ENCODE measurements at places on chromosomes 2 and 18. TPM values are rescaled to one million over a fixed set of nuclear protein-coding genes. Genes with fewer than 3 reads are reported as not detected.

LTBP1 gene
- total RNA-seq: 16.6 TPM

DPY30 gene
- 112 TPM for total RNA-seq

ABCG8 gene
- total RNA-seq: not detected

MERTK gene
- total RNA-seq: 1.5 TPM

IL1F10 gene
- total RNA-seq: not detected

LINC00305 gene
- not detected for total RNA-seq

EDAR gene
- 0.03 TPM for total RNA-seq

ATOH8 gene
- 10.5 TPM for total RNA-seq

R3HDM1 gene
- 23.6 TPM for total RNA-seq

CRYGC gene
- not detected for total RNA-seq

CFC1 gene
- total RNA-seq: not detected

RAX gene
- not detected for total RNA-seq

M1AP gene
- not detected for total RNA-seq

DNAJC5G gene
- not detected for total RNA-seq

KRTCAP3 gene
- total RNA-seq: 0.39 TPM

LCLAT1 gene
- 16.4 TPM for total RNA-seq

FEV gene
- total RNA-seq: not detected

MAPRE3 gene
- 11.0 TPM for total RNA-seq

GREB1L gene
- total RNA-seq: 1.8 TPM

MYOM1 gene
- 0.19 TPM for total RNA-seq

POTEI gene
- not detected for total RNA-seq

VWC2L gene
- total RNA-seq: not detected
